Hindlimb muscle (tissue), 1 donor: ENCODE measurements at places on chromosomes 5 and 9.

DNA sequence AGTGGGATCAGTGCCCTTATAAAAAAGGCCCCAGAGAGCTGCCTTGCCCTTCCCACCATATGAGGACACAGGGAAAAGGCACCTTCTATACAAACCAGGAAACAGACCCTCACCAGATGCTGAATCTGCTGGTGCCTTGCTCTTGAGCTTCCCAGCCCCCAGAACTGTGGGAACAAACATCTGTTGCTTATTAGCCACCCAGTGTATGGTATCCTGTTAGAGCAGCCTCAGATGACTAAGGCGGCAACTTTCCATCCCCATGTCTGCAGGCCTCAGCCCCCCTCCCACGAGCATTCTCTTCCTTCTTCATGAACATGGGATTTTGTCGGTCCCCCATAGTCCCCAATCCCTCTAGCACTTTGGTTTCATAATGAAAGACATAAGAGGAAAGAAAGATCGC, 202.5 kb upstream of the GAS1 start:
- DNase-seq: no peak

DNA sequence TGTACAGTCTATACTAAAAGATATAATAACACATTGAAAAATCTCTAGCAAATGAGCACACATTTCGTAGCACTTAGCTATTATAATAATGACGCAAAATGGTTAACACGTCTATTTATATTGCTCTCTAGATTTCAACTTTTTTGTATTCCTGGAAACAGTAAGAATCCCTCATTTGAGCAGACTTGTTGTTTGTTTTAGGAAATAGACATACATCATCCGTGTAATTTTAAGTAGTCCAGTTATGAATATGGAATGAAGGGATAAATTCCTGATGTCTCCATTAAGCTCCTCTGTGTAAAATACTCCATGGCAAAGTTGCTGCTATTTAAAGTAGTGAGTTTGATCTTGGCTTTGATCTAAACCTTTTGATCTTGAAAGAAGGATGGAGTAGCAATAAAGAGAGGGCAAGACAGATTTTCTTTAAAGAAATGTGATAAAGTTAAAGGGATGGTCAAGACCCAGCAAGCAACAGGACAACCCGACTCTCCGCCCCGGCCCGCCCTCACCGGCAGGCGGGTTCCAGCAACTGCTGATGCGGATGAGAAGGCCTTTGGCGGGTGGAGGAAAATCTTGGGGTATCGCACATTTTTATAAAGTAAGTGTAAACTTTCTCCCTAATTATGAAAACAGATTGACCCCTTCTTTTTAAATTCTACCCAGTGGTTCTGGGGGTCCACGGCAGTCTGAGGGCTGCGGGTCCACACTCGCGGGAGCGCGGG, 277.4 kb downstream of the AOPEP start:
- no peak for DNase-seq

- DNase-seq: no peak
These were observed 24.9 kb upstream of the SLCO6A1 start for GRCh38 chr5:102523541-102524175.

DNA sequence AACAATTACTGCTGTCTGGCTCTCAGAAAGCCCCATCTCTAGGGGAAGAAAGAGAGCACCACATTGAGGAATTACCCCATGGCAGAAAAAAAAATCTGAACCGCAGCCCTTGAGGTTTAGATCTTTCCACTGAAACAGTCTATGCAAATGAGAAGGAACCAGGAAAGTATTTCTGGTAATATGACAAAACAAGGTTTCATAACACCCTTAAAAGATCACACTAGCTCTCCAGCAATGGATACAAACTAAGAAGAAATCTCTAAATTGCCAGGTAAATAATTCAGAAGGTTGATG, 427.1 kb downstream of the PRELID2 start:
- DNase-seq: no peak

GRCh38 chr9:127185931-127186781, 63.7 kb upstream of the ANGPTL2 start:
- peak; percentile 94 for DNase-seq

GRCh38 chr9:8679371-8679822, 879.8 kb upstream of the DMAC1 start:
- no peak for DNase-seq
